ENCODE measurements at places on chromosomes 6 and 20.

- no peak for DNase-seq
These were observed 144.2 kb downstream of the DLL1 start for GRCh38 chr6:170146640-170147039.

DNA sequence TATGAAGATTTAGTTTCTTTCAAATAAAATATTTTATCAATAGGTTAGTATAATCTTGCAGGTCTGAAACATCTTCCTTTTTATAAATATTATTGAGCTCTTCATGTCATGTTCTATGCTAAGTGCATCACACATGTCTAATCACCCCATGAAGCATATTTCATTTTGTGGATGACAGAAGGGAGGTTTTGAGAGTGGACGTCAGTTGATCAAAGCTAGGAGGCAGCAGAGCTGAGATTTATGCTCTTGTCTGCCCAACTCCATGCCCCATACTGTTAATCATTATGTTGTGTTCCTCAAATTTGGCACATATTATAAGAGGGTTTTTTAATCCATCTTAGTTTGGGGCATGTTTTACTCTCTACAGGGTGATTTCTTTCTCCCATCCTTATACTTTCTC lies 22.7 kb downstream of the DSE start:
- DNase-seq = no peak

DNA sequence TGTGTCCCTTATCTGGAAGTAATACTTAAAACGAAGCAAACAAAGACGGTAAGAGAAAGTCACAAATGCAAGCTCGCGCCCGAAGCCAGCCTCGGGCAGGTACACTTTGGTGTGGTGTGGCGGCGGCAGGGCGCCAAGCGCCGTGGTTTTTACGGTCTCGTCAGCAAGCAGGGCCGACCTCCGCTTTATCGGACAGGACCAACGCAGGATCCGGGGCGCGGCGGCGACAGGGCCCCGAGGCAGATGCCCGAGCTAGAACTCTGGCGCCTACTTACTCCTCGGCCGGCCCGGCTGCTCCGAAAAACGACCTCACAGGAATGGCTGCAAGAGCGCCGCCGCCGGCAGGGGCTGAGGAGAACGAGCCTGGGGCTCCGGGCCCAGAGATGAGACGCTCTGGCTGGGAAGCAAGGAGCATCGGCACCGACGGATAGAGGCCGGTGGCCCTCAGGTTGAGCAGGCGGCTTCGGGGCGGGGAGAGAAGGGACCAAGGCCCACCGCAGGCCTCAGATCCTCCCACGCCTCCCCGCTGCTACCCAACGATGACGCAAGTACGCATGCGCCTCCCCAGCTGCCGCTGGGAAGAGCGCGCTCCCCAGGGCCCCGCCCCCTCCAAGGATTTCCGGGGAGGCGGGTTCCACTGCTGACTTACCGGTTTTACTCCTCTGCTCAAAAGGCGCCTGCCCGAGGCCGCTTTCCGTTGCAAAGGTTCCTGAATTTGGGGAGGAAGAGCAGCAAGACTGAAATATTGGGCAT lies 60.6 kb downstream of the FAM217A start:
- DNase-seq = peak; percentile 95

DNA sequence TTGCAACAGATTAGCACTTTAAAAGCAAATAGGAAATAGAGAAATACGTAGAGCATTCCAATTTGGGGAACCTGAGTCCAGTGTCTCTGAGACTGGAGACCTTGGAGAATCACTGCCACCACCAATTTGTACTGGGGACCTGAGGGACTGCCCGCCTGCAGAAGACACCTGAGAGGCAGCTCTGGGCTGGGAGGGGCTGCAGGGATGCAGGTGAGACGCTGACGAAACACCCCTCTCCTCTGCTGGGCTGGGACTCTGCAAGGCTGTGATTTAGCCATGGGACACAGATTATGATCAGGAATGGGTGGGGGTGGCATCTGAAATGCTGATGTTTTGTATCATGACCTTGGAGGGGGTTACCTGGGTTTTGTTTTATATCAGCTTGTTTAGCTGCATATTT lies 7.0 kb upstream of the APMAP start:
- no peak for DNase-seq

GRCh38 chr6:139166956-139167313 lies 32.1 kb downstream of the HECA start:
- no peak for DNase-seq

- no peak for DNase-seq
These were observed 29.5 kb downstream of the ABRACL start for GRCh38 chr6:139058029-139058428.

GRCh38 chr6:157667211-157668008 lies 155.6 kb upstream of the SNX9 start:
- DNase-seq = peak; percentile 63

DNA sequence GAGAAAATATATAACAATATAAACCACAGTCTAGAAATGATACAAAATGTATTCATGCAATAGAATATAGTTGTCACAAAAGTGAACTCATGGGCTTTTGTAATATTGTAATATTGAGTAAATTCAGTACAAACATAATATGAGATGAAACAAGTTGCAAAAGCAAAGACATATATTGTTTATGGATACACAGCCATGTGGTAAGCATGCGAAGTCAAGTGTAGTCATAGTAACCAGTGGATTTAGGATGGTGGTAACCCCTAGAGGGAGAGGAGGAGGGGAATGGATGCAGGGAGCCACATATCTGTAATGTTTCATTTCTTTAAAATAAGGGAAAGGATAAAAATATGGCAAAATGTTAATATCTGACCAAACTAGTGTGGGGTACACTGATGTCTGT lies 47.3 kb downstream of the ARMC2 start:
- peak; percentile 17 for DNase-seq

DNA sequence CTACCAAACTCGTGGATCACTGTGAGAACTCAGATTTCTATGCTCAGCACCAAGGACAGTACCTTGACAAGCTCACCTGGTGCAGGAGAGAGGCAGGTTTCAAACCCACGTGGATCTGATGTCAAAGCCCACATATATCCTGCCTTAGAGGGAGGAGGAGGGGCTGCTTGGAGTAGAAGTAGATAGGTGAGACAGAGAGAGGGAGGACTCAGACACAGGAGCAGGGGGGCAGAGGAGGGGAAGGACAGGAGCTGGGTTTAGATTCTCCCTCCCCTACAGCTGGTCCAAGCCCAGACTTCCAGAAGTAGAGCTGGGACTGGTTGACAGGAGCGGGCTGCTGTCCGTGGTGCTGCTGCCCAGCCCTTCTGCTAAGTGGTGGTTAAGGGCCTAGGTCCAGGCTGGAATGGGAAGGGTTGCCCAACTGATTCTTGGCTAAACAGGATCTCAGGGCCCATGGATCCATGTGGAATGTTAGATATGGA lies 77.5 kb downstream of the CDH22 start:
- DNase-seq = peak; percentile 16

DNA sequence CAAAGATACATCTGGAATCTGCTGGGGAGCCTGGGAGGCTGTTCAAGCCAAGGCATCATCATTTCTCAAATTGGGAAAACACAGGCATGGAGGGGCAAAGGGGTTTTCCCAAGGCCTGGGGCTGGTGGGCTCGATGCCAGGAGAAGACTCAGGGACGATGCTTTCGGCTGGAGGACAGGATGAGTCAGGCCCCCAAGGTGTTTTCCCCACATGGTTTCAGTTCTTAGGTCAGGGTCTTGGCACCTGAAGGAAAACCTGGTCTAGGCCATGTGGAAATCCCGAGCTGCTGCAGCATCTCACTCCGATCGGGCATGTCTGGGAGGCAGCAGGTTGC lies 348.1 kb downstream of the CDC5L start:
- peak; percentile 78 for DNase-seq

DNA sequence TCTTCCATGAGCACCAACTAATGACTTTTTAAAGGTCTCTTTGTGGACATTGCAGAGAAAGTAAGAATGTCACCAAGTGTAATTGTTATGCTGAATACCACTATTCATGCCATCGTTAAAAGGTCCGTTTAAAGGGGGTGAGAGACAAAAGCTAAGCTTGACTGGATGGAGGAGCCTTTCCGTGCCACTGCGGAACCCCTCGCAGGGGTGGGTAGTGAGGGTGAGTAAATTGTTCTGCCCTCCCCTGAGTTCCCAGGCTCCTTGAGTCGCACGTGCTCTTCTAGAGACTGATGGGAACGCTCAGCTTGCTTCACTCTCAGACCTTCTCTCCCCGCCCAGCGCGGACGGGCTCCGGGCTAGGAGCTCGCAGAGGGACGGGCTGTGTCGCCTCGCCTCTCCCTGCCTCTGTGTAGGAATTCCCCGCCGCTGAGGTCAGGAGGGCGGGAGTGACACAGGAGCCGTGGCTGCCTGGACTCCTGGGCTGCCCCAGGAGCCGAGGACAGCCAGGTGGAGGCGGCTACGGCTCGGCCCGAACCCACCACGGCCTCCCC lies 314.8 kb upstream of the QKI start:
- no peak for DNase-seq

DNA sequence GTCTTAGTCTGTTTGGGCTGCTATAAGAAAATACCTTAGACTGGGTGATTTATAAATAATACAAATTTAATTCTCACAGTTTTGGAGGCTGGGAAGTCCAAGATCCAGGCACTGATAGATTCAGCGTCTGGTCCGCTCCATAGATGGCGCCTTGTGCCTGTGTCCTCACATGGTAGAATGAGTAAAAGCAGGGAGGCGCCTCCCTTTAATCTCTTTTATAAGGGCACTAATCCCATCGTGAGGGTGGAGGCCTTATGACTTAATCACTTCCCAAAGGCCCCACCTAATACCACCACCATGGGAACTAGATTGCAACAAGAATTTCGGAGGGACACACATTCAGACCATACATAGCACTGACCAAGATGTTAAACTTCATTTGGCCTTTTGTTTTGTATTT lies 91.2 kb upstream of the TMEM181 start:
- DNase-seq = no peak

- peak; percentile 97 for DNase-seq
These were observed at the start of gene RPL10A for GRCh38 chr6:35468181-35468979. RPL10A (plus strand) TSS chr6:35468401; CDS start chr6:35468435, 34 bp downstream.

- DNase-seq = peak; percentile 46
These were observed 50.8 kb upstream of the NRN1 start for GRCh38 chr6:6057442-6058053.

- DNase-seq = no peak
These were observed 3.0 kb downstream of the PSMF1 start for GRCh38 chr20:1121429-1121828.

- DNase-seq = no peak
These were observed 63.3 kb downstream of the PLCG1 start for GRCh38 chr20:41200446-41201202.

Data from fibroblast of upper back skin (primary cell).